ENCODE measurements at places on chromosomes 12 and 14. TPM values are rescaled to one million over a fixed set of nuclear protein-coding genes. Genes with fewer than 3 reads are reported as not detected.
A peak's percentile ranks its signal among the peaks of the same experiment; 100 is the strongest.

DNA sequence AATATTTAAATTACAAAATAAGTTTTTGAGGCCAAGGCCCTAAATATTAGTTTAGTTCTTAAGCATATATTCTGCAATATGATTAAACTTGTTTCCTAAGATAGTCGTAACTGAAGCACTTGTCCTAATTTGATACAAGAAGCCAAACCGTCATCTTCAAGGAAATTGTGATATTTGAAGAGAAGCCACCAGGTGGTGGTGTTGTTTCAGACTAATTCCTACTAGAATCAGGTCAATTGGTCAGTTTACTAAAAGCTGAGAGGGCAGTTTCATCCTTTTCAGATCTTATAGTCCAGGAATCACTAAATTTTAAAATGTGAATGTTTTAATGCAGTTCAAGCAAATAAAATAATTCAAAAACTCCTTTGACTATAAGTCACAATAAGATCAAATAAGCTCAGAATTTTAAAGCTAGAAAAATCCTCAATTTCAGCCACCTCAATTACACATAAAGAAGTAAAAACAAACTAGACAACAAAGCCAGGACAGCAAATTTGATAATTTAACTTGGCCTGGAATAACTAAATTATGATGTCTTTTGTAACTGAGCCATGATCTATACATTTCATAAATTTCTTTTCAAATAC is 7.1 kb upstream of the ARL1 start:
- peak; percentile 77 for DNase-seq

DNA sequence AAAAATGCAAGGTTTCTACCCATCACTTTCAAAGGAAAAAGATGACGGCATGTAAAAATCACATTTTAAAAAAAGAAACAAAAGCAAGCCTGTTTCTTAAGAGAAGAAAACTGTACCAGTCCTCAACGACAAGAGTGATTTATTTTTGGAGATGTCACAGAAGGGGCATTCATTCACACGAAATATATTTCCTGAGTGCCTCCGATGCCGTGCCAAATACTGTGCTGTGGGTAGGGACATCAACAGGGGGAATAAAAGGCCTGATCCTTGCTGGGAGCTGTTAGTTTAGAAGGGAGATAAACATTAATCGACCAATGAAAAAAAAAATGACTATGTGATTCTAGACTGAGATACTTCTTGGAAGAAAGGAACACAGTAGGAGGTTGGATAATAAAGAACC is 297.5 kb upstream of the SOX5 start:
- DNase-seq, result no peak

DNA sequence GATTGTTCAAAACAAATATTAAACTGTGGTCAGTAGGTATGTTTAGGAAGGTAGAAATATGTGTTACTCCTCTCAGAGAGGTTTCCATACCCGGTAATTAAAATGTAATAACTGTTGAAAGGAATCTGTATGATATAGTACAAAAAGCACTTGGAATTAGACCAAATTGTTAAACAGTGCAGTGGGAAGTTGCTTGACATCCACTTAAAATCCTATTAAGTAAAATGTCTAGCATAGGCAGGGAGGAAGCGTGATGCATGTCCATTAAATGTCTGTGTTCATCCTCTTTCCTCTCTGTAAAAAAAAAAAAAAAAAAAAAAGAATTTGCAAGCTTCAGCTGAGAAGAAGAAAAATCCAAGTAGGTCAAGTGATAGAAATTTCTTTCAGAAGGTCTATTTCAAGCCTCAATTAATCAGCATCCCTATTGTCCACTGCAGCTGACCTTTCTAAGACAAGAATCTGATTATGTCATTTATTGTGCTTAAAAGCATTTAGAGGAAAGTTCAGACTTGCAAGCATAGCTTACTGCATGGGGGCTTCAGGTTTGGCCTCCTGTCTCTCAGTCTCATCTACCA is 265.6 kb upstream of the RGS6 start:
- no peak for DNase-seq

DNA sequence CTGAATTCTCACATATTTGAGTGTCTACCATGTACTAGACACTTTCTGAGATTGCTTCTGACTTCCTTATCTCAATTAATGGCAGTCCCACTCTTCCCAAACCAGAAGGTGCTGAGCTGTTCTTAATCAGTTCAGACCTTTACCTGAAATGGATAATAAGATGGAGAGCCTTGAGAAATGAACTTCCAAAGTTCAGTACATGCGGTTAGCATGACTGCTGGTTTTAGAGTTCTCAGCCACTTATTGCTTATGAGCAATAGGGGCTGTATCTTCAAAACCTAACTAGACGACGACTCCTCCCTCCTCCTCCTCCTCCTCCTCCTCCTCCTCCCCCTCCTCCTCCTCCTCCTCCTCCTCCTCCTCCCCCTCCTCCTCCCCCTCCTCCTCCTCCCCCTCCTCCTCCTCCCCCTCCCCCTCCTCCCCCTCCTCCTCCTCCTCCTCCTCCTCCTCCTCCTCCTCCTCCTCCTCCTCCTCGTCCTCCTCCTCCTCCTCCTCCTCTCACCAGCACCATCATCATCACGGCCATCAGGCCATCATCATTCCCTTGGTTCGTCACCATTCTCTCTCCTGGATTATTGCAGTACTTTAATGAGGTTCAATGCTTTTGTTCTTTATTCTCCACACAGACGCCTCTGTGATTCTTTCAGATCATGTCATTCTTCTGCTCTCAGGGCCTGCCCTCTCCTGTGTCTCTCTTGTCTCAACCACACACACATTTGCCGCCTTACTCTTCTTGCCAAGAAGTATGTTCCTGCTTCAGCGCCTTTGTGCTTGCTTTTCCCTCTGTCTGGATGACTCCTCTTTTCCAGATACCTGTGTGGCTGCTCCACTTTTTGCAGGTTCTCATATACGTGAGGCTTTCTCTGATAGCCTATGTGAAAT is 2.7 kb downstream of the PCNX1 start:
- DNase-seq, result no peak

P2RX2 gene
- polyA plus RNA-seq, result 2.3 TPM

DNA sequence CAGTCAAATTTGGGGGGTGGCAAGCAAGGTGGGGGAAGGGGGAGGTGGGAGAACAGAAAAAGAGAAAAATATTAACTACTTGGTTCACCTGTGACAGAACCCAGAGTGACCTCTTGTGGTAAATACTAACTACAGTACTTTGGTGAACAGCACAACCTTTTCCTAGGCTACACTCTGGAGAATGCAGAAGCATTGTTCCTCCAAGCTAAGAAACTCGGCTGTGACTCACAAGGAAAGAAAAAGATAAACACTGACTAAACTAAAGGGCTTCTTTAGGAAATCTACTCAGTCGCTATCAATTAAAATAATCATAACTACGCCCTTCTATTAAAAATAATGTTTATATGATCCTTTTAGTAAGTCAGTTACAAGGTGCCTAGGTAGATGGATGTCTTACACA is 5.4 kb downstream of the KCNH5 start:
- peak; percentile 81 for DNase-seq

GRCh38 chr12:213527-213932 is 427 bp downstream of the SLC6A12 start:
- DNase-seq, result no peak

- DNase-seq, result no peak
Measured at GRCh38 chr14:31968107-31968810, 108.8 kb upstream of the ARHGAP5 start.

DNA sequence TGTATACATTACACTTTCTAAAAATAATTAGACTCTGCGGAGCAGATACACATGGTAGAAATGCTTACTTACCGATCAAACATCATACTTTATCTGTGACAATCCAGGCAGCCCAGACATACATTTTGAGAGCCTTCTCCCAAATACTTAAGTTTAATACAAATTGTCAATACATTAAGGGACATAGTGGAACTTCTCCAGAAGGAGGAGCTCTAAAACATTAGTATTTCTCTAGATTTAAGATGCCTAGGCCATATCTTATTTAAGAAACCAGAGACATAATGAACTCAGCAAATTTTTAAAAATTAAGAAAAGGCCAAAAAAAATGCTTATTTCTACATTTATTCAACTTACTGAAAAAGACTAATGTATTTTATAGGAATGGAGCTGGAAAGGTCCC is 16.1 kb downstream of the ACSM4 start:
- no peak for DNase-seq

STON2 gene
- 9.5 TPM for polyA plus RNA-seq

RASAL1 gene
- 2.7 TPM for polyA plus RNA-seq

PLD4 gene
- not detected for polyA plus RNA-seq

DNA sequence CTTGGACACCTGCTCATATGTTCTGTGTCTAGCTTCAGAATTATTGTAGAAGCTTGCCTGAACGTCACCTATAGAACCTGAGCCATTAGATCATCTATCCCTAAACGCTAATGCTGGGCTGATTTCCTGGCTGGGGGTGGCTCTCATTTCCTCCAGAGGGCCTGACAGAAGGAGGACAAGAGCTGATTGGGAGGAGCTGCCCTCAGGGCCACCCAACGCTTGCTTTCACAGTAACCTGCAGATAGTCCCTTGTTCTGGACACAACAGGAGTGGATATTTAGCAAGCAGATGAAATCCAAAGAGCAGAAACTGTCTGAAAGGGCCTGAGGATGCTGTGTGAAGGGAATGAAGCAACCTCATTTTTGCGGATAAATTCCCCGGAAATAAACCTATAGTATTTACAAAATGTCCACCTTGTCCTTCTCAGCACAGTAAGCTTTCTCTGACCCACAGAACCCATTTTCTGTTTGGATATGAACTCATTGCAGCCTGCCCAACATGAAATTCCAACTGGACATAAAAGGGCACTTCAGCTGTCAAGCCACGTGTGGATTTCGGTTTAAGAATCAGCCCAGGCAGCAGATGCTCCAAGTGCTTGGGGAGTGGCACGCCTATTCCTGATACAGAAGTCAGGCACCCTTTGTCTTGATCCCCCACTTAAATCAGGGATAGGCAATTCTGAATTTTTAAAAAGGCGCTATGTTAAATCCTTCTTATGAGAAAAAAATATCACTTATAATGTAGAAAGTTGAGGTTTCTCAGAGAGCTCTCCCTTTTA is 32.8 kb upstream of the TUBA1C start:
- no peak for DNase-seq

DNA sequence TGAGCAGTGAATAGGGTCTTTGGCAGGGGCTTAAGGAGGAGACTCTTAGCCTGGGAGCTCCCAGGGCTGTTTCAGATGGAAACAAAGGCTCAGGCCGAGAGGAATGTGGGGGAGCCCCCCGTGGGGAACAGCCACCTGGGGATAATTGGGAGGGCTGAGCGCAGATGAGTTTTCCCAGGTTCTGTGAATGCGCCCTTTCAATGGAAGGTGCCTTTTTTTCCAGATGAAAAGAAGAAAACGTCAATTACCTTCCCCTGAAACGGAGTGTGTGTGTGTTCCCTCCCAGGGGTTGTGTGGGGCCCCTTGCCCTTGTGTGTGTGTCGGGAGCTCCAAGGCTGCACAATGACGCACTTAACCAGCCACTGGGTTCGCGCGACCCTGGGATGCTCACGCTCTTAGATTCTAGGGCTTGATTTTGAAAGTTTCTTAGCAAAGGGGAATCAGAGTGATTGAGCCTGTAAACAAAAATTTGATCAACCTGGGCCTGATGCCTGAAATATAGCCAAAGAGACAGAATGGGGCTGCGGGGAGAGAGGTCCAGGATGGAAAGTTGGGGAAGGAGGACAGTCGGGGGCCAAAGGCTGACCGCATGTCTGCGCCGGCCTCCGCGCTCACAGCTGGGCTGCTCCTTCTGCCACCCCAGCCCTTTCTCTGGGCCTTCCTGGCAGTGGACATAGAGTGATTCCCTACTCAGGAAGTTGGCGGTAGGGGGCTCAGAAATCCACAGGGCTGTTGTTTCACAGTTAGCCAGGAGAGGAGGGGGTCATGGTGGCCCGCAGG is 14.6 kb downstream of the MEG3 start:
- peak; percentile 38 for DNase-seq

- no peak for DNase-seq
Measured at GRCh38 chr12:53758730-53759103, 6.9 kb upstream of the CISTR start.

GRCh38 chr12:131851741-131852550 is 23.8 kb downstream of the MMP17 start:
- DNase-seq, result no peak

GRCh38 chr14:34302654-34303053 is 159.4 kb downstream of the SPTSSA start:
- DNase-seq, result no peak

- peak; percentile 33 for DNase-seq
Measured at GRCh38 chr12:11162502-11162901, 8.5 kb upstream of the SMIM10L1 start.

GRCh38 chr12:119683413-119683812 is 15.5 kb downstream of the PRKAB1 start:
- DNase-seq, result no peak

DNA sequence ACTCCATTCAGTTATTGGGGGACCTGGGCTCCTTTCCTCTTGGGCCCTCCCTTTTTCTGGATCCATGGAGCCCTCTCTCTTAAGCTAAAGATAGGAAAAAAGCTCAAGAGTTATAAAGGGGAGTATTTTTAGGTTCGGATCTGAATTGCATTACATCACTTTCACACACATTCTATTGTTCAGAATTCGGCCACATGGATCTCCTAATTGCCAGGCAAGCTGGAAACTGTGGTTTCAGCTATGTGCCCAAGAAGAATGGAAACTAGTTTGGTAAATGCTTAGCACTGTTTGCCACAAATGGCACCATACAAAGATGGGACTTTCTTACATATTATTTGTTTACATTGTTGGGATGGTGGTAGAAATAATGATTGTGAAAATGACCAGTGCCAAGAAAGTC is 145.6 kb downstream of the LRIG3 start:
- DNase-seq, result no peak

GRCh38 chr14:91154851-91155625 is 41.2 kb downstream of the DGLUCY start:
- DNase-seq, result no peak

DNA sequence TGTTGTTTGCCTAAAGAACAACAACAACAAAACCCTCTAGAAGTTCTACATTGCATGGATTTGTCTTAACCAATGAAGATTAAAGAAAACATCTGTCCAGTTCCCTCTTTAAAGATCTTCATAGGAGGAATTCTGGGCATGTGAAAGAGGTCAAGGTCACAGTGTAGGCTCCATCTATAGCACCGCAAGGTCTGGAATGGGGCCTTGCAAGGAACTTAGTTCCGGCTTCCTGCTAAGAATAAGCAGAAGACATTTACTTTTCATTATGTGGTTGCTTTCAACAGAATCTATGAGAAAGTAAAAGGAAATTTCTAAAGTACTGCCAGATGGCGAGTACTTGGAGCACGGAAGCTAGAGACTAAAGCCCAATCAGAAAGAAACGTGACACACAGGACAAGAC is 57.2 kb upstream of the GNPNAT1 start:
- no peak for DNase-seq

- peak; percentile 20 for DNase-seq
Measured at GRCh38 chr12:88638388-88638787, 58.1 kb upstream of the KITLG start.

Measured in GM23338 (cell line).